ENCODE measurements at places on chromosomes 4 and X.

DNA sequence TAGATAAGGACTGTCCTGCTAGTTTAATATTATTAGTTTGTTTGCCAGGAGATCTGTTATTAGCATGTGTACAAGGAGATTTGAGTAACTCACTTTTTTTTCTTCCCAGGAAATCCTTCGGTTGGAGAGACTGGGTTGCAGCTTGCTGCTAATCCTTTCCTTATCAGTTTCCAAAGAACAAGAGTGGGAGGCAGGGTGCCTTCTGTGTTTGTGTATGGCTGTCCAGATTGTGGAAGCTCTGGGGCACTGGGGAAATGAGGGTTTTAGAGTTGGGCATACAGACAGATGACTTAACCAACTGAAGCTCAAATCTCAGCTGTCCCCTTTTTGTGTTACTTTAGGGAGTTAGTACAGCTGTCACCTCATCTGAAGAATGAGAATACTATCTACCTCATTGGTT, 12.6 kb upstream of the SUPT20HL1 start:
- DNase-seq, result no peak

DNA sequence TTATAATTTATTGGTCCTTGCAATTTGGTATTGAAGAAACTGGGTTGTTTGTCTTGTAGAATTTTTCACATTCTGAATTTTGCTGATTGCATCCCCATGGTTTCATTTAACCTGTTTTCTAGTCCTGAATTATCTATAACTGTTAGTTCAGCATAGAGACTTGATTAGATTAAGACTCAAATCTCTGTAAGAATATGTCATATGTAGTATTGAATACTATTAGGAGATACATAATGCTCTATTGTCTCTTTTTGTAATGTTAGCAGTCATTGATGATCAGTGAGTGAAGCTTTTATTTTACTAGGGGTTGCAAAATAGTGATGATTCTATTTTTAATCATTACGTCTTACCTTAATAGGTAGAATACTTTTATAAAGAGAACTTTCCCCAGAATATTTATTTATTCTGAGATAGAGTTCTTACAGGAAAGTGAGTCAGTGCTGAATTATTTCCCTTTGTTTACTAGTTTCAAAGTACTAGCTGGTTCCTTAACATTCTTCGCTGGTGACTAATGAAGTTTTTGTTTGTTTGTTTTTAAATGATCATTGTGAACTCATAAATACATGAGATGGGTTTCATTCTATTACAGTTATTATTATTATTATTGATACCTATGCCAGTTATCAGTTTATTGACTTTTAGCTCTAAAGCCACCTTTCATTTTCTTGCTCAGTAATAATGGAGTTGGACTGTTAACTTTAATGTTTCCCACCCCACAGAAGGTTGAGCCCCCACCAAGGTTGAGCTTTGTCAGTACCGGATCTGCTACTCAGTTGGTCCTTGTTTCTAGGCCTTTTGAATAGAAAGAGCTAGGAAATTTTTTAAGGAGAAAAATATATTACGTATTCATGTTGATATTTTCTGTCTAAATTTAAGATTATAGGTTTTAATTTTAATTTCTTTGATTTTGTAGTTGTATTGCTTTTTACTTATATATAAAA, 102.3 kb downstream of the LARP1B start:
- DNase-seq, result no peak

- no peak for DNase-seq
Observed at GRCh38 chr4:83071116-83071515, 36.1 kb downstream of the COPS4 start.

DNA sequence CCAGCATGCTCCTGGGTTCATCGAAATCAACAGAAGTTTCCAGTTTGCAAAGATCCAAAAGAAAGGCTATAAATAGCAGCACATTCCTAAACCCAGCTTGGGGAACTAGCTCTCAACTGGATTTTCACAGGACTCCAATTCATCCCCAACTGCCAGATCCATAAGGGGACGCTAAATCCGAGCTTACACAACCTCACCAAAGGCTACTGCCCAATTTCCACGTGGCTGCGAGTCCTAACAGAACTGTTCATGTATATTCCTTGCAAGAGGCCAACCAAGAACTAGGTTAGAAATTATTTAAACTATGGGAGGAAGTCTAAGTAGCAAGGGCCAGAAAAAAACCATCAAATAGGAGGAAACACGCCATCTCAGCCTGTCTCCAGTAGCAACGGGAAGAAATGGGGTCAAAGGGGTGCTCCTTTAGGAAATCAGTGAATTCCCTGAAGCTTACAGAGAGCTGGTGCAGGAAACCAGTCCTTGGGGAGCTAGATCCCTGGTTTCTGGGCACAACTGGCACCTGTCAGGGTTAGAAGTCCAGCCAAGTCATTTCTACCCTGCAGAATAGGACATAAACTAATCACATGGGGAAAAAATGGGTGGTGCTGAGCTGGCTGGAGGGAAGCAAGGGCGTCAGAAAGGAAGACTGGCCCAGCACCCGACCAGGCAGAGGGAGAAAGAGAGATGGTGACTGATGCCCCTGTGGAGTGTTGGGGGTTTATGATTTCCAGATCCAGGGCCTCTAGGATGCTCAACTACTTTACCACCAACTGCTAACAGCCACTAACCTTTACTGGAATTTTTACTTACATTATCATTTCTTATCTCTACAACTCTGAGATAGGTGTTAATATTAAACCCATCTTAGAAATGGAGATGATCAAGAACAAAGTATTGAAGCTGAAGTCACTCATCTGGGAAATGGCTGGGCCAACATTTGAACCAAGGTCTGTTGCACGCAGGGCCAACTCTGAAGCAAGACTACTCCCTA, 20.5 kb downstream of the RELL1 start:
- DNase-seq, result no peak

GRCh38 chr4:5822619-5823018, 70.3 kb downstream of the CRMP1 start:
- no peak for DNase-seq

DNA sequence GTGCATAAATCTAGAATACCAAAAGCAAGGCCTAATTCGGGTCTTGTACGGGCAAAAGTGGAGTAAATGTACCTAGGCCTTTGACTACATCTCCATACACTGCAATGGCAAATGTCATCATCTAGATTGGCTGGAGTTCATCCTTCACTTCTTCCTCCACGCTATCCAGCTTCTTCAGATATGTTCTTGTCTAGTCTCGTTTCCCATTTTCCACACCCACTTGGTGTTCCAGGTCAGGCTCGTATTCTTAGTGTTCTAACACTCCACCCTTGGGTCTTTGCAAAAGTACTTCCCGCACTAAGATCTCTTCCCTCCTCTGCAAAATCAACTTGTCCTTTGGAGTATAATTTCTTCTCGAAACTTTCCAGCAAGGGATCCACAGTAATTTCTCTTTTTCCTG, 1.4 kb downstream of the COQ2 start:
- DNase-seq, result no peak

GRCh38 chr4:23937173-23937572, 47.3 kb upstream of the PPARGC1A start:
- no peak for DNase-seq

DNA sequence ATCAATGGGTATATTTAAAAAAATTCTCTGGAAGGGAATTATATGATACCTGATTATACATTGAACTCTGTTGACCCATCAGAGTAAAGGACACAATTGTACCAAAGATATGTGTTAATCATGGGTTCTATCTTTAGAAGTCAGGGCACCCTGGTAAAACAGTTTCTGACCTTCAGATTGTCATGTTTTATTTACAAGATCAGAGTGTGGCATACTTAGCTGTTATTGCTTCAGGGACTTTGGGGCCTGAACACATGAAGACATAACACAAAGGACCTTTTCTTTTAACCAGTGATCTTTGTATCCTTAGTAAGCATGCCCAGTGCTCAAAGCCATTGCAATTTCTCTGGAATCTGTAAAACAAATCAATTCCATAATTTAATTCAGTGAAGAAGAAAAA, 204.8 kb upstream of the RPS6KA3 start:
- DNase-seq, result no peak

All from HuH-7.5 (cell line).